Fibroblast of skin of left biceps (primary cell): ENCODE measurements at places on chromosomes 13 and 19.
A peak's percentile ranks its signal among the peaks of the same experiment; 100 is the strongest.

DNA sequence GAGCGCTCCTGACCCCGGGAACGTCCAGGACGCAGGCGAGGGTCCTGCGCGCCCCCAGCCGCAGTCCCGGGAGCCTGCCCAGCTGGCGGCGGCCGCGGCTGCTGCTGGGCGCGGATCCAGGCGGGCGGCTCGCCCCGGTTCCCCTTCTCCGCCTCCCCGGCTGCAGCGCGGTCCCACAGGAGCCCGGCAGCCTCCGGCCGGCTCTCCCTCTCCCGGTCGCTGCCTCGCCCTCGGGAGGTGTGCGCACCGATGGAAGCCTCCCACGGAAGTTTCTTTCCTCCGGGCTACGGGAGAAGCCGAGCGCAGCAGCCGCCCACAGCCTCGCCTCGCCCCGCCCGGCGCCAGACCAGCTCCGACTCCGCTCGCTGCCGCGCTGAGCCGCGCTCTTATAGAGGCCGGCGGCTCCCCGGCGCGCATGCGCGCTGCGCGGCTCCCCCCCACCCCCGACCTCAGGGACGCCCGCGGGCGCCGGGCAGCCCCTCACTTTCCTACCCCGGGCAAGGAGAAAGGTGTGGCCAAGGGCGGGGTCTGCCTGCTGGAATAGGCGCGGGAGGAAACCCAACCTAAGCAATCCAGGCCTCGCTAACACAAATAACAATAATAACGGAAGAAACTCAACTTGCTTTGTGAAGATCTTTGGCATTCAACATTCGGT, at the start of gene SHISA2:
TSS of gene SHISA2 (minus strand) at position 360 of the 655 bp plus-strand sequence. CDS start 1,041 bp downstream, outside the sequence.
- DNase-seq: no peak

GRCh38 chr19:47471733-47472457, at the start of gene SLC8A2:
SLC8A2 (minus strand) TSS chr19:47471893; CDS start chr19:47466403, 5,490 bp downstream.
- DNase-seq: peak; percentile 61

- DNase-seq: no peak
Measured at GRCh38 chr19:1717970-1718264, 35.4 kb upstream of the ONECUT3 start.

DNA sequence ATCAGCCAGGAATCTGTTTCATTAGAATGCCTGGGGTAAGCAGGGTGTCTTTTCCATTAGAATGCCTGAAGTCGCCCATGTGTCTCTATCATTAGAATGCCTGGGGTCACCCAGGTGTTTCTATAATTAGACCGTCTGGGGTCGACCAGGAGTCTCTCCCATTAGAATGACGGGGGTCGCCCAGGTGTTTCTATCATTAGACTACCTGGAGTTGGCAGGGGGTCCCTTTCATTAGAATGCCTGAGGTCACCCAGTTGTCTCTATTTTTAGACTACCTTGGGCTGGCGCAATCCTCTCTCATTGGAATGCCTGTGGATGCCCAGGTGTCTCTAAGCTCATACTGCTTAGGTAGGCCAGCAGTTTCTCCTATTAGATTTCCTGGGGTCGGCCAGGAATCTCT, 1447.6 kb downstream of the UQCRFS1 start:
- DNase-seq: no peak

- DNase-seq: no peak
Measured at GRCh38 chr13:41059456-41060081, 1.7 kb upstream of the WBP4 start.

DNA sequence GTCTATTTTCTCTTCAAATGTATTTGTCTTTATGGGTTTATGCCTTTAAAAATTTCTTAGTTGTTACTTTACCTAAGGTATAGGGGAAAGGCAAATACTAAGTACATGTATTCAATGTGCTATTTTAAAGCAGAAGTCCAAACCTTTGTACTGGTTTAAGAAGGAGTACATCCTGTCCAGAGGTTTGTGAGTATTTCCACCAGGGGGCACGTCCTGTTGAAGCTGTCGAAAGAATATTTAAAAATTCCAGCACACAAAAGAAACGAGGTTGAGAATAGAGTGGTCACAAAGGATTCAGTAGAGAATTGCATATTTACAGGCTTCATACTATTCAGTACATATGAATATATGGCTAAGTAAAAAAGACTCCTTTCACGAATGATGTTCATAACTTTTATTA, 59.8 kb downstream of the URI1 start:
- DNase-seq: no peak

DNA sequence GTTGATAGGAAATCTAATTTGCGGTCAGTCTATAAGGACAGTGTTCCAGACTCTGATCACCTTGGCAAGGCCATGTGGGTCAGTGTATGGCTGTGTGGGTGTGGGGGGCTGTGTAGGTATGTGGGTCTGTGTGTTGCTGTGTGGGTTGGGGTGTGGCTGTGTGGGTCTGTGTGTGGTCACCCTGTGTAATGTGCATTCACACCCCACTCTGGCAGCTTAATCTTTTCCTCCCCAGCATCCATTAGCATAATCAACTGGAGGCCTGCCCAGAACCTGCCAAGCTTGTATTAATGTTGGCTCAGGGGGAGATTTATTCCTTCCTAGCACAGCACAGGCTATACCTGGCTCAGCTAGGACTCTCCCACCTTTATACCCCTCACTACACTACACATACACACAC, 203.2 kb downstream of the TUBA3C start:
- no peak for DNase-seq

- DNase-seq: no peak
Measured at GRCh38 chr13:41934120-41934519, 26.8 kb downstream of the VWA8 start.

DNA sequence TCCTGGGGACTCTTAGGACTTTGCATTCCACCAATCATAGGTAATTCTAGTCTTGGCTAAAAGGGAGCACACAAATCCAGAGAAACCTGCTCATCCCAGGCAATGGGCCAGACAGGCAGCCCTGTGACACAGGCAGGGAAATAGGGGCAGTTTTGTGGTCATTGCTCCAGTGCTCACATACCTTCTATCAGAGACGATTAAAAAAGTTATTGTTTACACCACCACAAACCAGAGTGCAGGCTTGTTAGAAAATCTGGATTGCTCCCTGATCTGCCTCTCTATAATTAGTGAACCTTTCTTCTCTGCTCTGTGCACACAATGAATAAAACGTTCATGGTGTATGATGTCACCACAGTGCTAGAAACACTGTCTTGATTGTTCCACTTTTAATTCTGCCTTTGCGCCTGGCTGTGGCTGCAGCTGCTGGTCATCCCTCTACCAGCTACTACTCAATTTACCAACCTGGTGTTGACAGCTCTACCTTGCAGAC, 121.6 kb upstream of the SPATA13 start:
- no peak for DNase-seq

DNA sequence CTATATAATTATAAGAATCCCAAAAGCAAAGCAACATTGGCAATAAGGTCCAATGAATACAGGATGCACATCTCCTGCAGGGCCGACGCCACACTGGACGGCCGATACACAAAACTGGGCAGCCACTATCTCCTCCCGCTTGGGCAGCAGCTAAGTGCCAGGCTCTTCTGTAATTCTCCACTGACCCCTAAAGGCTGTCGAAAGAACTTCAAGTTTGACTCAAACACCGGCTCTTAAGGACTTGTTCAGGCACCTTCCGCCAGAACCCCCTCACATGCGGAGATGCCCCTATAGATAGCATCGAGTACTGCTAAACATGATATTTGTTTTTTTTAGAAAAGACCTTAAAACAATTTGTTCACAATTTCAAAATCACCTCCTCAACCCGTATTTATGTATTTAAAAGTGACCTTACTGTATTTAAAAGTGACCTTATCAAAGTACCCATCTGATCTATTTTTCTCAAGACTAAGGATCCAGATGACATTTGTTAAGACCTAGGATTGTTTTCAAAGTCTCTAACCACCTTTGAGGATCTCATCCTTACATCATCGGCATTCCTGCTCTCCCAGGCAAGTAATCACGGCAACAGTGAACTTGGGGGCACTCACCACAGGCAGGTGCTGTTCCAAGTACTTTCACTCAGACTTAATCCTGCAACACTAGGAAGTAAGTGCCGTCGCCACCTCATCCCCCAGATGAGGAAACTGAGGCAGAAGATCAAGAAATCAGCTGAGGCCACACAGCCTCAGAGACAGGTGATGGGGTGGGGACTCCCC, 77.8 kb downstream of the TUBGCP3 start:
- DNase-seq: peak; percentile 10

- DNase-seq: no peak
Measured at GRCh38 chr19:45008552-45008951, 7.3 kb downstream of the RELB start.

DNA sequence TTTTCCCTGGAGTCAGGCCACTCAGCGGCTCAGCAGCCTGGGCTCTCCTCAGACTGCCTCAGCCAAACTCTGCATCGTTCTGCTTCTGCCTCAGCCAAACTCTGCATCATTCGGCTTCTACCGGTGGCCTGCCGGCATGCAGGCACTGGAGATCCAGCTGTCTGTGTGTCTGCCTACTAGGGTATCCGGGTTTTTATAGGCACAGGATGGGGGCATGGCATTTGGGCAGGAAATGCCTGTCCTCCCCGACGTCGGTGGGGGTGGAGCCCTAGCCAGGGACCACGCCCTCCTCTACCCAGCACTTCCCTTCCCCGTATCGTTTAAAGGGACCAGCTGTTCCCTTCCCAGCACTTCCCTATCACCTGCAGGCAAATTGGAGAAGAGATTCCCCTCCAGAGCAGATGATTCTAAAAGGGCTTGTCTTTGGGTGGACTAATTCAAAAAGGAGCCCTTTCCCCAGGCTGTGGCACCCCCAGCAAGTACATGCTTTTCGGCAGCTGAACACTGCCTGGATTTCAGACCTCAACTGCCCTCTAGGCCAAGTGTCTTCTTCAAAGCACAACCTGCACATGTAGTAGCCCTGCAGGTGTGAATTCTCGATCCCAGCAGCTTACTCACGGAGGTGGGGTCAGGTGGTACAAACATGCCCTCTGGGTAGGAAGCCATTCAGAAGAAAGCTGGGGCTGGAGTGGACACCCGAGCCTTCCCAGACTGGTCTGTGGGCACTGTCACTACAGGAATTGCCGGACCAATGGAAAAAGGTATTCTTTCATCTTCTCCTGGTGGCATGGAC, 25.4 kb upstream of the GPR12 start:
- no peak for DNase-seq

DNA sequence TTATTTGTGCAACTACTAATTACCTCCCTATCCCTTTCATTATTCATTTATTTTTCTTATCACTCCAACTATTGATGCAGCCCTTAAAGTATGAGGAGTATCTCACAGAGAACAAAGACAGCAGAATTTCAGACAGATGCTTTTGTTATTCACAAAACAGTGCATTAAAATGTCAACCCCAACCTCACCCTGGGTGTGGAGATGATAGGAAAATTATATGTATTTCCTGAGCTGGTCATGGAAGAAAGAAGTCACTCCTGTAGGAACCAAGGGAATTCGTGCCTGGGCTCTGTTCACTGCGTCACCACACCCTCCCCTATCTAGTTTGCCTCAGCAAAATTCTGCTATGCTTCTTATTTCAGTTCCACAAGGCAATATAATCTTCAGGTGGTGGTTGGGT, 315.5 kb downstream of the OXGR1 start:
- DNase-seq: no peak

- no peak for DNase-seq
Measured at GRCh38 chr13:50116430-50116973, 101.3 kb downstream of the KCNRG start.

DNA sequence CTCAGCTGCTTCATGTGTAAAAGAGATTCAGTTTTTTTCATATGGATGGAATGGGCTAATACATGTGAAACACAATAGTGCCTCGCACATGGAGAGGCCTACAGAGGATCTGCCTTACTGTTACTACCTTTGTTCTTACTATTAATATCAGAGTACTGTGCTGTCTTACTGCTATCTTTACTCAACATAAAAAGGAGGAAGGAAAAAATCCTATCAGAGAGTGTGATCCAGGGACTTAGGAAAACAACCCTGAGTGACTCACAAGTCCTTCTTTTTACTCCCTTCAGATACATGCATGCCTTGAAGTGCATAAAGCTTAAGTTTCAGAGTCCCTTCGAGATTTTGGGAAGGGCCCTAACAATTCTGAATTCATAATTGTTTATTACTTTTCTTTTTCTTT, 136.8 kb downstream of the TBC1D4 start:
- no peak for DNase-seq

- no peak for DNase-seq
Measured at GRCh38 chr13:96091164-96092117, 1.5 kb downstream of the HS6ST3 start.

- no peak for DNase-seq
Measured at GRCh38 chr13:97135883-97136282, 86.2 kb upstream of the MBNL2 start.

DNA sequence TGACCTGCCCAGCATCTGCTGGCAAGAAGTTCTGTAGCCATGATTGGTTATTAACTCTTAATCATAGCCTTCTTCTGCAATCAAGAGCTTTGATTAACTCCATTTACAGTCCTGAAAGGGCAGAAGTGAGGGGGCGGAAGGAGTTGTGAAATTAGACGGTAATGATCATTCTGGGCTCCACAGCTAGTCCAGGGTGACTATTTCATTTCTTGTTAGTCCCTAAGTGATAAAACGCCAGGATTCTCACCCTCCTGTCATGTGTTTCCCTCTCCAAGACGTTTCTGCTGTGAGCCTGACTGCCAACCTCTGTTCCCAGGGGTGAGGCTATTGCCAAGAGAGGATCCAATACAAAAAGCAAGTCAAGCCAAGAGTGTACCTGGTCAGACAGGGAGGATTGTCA, 155.9 kb upstream of the IPO5 start:
- no peak for DNase-seq

DNA sequence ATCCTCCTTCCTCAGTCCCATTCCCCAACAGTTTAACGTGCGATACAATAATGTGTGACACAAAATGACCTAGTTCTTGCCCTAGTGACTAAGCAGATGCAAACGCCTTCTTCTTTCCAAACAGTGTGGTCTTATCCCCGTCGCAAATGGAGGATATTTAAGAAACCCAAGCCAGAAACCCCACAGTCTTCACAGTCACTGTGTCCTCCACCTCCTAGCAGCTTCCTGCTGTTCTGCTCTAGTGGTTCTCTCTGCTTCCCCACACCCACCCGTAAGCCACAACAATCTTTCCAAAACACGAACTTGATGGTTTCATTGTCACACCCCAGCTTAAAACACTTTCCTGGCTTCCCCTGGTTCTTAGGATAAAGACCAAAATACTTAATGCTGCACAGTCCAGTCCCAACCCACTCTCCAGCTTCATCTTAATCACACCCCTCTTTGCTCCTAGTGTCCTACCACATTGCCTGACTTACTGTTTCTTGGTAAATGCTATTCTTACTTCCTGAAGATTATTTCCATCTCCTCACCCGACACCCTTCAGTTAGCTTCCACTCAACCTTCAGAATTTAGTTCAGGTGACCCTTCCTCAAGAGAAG, 32.3 kb downstream of the ITM2B start:
- no peak for DNase-seq

DNA sequence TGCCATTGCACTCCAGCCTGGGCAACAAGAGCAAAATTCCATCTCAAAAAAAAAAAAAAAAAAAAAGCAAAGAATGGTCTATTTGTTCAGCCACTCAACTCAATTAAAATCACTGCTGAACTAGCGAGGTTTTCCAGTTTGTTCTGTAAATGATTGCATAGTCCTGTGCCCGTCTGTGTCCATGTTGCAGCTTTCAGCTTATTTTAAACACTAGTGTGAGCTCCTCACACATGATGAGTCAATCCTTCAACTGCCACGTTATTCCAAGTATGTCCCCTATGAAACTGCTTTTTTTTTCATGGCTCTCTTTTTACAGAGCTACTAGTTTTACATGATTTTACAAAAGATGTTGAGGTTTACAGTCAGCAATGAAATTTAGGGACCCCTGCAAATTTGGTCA, 12.2 kb downstream of the SUGP2 start:
- peak; percentile 19 for DNase-seq

GRCh38 chr13:19957320-19958154, 990 bp upstream of the ZMYM2 start:
- peak; percentile 47 for DNase-seq
